Hematopoietic multipotent progenitor cell treated with erythropoietin and hydrocortisone succinate and interleukin-3 and kit ligand, for 8 days (in vitro differentiated cells): ENCODE measurements at places on chromosomes 12 and 14.

- DNase-seq, result no peak
Observed at GRCh38 chr12:67352682-67353081, 83.5 kb downstream of the CAND1 start.

- DNase-seq, result no peak
Observed at GRCh38 chr12:31526158-31526546, 64.8 kb downstream of the DENND5B start.

DNA sequence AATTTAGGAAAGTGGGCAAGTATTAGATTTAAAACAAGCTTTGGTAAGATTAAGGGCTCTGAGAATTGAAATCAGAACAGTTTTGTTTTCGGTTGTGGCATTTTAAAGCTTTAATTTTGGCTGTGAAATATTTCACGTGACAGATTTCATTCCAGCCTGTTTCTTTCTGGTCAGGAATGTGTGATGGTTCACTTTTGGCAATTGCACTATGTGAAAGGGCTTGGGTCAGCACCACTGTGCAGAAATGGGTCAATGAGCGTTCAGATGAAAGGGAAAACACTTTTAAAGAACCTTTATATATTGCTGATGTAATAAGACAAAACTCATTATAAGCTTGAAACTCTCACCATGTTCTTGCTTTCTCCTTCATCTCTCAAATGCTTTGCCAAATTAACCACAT, 17.1 kb downstream of the NUBPL start:
- no peak for DNase-seq

DNA sequence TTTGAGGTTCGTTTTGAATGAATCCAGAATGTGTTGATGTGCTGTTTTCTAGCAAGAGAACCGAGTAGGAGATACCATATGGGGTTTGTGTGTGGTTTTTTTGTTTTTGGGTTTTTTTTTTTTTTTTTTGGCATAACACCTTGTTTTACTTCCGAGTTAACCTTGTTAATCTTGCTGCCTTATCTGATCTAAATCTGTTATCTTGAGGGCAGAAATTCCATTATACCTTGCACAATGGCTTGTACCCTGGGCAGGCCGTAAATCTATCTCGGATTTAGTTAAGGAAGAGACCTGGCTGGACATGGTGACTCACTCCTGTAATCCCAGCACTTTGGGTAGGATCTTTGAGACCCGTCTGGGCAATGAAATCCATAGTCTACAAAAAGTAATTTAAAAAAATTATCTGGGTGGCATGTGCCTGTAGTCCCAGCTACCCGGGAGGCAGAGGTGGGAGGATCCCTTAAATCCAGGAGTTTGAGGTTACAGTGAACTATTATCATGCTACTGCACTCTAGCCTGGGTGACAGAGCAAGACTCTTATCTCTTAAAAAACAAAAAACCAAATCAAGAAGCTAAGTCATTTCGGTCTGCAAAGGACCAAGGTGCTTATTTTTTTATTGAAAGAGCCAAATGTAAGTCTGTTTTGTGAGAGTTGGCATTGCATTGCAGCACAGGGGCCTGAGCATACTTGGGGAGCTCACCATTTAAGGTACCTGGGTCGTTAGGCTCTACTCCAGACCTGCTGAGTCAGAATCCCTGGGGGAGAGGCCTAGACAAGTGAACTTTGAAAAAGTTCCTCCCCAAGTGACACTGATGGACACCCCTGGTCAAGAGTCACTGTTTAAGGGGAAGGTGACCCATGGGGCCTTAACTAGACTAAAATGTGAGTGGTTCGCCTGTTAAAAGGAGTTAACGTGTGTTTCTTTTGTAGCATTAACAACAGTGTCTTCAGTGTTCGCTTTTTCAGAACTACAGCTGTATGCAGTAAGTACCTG, 6.7 kb downstream of the DLST start:
- DNase-seq, result peak; percentile 95

- DNase-seq, result no peak
Observed at GRCh38 chr14:69268763-69269162, 8.8 kb downstream of the GALNT16 start.

- DNase-seq, result no peak
Observed at GRCh38 chr14:20603813-20604690, 12.9 kb upstream of the RNASE12 start.

GRCh38 chr12:122081697-122082221, 3.2 kb downstream of the MLXIP start:
- peak; percentile 65 for DNase-seq

- DNase-seq, result no peak
Observed at GRCh38 chr12:51815571-51815970, 32.9 kb downstream of the FIGNL2 start.

DNA sequence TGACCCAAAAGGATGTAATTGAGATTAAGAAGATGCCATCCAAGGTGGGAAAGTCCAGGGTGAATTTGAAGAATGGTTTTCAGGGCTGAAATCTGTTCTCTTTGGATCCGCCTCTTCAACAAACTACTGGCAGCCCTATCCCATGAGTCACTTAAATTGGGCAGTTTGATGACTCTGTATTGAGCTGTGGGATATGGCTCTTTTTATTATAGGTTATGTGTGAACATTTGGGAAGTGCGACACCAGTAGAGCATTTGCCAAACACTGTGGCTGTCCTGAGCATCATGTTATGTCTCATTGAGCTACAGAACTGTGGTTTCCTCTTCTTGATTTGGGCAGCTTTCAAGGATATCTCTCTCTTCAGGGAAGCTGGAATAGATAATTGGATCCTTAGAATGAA, 22.3 kb downstream of the IFT43 start:
- DNase-seq, result no peak

DNA sequence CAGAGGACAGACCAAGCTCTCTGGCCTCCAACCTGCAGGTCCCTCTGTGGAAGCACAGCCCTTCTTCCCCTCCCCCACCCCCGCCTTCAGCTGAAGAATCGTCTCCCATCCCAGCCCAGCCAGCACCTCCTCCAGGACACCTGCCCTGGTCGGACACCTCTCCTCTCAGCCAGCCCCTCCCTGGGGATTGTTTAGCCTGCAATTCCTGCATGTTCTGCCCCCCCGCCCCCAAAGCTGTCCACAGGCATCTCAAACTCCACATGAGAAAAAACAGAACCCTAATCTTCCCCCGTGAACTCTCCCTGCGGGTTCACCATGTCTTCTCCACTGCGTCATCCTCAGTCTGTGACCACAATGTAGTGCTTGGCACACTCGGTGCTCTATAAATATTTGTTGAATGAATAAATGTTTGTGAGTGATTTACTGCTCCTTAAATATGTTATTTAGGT, 24.1 kb downstream of the PRIMA1 start:
- DNase-seq, result no peak

GRCh38 chr14:96104469-96105057, 65.4 kb downstream of the C14orf132 start:
- DNase-seq, result no peak

DNA sequence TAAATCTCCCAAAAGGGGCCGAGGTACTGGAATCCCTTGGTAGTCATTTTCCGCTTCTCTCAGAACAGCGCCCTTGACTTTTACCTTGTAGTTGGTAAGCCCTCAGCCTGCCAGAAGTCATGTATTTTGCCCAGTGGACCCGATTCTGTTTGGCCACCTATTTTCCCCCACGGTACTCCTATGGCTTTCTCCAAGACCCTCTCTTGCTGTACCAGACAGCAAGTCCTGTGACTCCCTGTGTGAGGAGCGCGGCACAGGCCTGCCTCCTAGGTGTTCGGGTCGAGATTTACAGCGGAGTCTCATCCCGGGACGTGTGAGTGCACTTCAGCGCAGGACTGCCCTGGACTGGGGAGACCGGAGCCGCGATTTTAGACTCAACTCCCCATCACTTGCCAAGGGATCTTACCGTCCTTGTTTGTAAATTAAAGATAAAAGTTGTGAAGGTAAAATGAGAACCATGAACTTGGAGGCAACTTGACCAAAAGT, 1.1 kb upstream of the MBD6 start:
- DNase-seq, result no peak

GRCh38 chr12:108311605-108312004, 27.5 kb downstream of the CMKLR1 start:
- DNase-seq, result no peak

GRCh38 chr12:102326982-102327381, 129.3 kb upstream of the PMCH start:
- DNase-seq, result no peak

GRCh38 chr14:55348766-55349453, 62.7 kb downstream of the ATG14 start:
- DNase-seq, result no peak

- no peak for DNase-seq
Observed at GRCh38 chr14:31992011-31992447, 85.1 kb upstream of the ARHGAP5 start.

GRCh38 chr12:114481200-114481535, 75.2 kb upstream of the TBX5 start:
- no peak for DNase-seq

DNA sequence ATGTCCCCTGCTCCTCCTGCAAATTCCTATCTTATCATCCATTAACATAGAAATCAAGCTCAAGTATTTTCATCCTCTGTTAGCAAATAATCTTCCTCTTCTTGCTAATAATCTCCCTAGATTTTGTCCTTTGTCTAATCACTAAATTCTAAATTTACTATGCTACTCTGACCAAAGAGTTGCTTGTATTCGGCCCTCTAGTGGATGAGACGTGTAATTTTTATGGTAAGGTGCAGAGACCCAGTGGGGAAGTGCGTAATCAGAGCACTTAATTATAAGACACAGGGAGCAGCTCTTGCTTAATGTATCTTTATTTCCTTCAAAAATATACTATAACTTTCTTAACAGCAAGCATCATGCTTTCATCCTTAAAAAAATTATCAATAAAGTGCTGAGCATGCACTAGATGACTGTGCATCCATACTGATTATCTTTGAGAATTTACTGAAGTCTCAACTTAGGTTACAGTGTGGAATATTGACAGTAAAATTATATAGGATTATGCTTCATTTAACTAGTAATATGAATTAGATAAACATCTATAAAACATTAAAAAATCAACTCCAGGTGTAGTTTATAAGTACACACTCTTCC, 212.6 kb downstream of the SLC16A7 start:
- peak; percentile 55 for DNase-seq

DNA sequence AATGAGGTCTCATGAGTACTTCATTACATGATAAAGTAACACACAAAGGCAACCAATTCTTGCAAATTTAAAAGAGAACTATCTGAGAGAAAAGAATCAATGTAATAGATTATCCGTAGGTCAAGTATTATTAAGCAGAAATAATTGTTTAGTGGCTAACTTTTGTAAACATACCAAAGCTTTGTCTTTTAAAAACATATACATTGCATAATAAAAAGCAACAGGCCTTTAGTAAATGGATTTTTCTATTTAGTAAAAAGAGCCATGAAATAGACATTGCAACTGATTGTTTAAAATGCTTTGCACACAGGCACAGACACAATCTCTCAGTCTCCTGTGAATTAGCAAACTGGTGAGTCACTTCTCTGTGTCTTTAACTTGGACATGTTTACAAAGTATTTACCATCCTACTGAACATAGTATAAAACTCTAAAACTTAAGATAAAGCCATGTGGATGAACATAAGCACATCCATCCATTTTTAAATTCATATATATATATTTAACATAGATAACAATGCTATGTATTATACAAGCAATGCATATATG, 518.7 kb upstream of the MGAT4C start:
- no peak for DNase-seq

- no peak for DNase-seq
Observed at GRCh38 chr14:42013153-42013552, 406.5 kb downstream of the LRFN5 start.

GRCh38 chr12:42315108-42315507, 10.8 kb downstream of the ZCRB1 start:
- no peak for DNase-seq

DNA sequence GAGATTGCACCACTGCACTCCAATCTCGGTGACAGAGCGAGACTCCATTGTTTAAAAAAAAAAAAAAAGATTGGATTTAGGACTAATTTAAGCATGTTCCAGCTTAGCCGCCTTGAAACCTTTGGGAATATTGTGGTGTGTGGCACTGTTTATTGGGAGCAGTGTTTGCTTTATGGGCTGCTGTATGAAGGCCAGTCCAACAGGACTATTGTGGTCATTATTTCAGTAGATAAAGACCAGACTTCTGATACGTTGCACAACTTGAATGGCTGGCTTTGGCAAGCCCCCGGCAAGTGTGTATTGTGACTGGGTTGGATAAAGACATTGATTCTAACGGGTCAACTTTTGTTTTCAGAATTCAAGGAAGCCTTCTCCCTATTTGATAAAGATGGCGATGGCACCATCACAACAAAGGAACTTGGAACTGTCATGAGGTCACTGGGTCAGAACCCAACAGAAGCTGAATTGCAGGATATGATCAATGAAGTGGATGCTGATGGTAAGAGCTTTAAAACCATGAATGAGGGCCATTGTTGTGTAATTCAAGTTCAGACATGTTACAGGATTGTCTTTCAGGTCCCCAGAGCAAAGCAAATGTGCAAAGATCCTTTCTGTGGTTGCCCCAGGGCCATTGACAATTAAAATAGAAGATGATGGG, 4.2 kb downstream of the CALM1 start:
- no peak for DNase-seq
